GM10248 (cell line): ENCODE measurements at places on chromosomes 5 and 9.
A peak's percentile ranks its signal among the peaks of the same experiment; 100 is the strongest.

DNA sequence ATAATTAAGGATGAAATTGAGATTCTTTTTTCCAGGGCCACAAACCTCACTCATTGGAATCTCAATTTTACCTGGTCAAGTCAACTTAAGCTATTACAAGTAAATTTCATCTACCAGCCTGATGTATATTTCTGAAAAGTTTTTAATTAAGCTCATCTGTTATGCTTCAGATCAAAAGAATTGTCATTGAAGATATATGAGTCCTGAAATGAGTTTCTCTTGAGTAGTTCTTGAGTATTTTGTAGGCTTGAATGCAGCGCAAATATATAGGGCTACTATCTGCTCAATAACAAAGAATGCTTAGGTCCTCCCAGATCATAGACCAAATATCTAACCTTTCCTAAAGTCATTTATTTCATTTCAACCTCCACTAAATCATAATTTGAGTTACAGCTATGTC, 482.2 kb upstream of the ST8SIA4 start:
- no peak for DNase-seq

DNA sequence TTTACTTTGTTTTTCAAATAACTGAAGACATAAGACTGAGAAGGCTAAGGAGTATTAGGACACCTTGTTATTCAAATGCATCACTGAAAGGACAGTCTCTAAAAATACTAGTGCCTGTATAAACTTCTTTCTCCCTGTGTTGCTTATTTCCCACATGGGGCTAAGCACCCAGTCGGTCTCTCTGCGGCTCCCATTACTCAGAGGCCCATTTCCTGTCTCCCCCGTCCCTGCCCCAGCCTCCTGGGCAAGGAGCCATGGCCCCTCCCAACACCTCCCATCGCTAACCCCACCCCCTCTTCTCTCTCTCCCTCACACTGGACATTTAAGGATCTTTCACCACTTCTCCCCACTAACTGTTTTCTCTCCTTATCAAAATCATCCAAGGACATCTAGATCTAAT, 81.9 kb downstream of the EBF1 start:
- DNase-seq: no peak

DNA sequence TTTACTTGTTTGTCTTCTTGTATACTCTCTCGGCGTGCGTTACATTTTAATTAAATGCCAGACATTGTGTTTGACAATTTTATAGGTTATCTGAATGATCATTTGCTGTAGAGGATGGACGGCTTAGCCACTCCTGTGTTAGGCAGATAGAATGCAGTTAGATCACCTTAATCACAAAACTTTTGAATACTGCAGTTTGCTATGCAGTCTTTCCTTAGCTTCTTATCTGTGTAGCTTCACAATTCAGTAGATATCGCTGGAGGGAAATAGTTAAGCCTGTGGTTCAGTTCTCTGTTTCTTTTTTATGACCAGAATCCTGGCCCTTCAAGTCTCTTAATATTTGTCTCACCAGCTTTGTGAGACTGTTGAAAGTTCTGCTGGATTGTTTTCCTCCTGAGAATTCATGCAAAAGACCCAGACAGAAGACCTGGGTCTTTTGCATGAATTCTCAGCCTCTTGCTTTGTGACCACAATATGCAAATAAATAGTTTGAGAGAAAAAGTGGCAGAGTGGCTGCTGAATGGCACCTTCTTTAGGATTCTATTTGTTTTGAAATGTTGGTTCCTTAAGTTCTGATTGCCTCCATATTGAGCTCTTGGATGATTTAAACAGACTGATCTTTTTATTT, 40.2 kb downstream of the RASA1 start:
- DNase-seq: no peak

DNA sequence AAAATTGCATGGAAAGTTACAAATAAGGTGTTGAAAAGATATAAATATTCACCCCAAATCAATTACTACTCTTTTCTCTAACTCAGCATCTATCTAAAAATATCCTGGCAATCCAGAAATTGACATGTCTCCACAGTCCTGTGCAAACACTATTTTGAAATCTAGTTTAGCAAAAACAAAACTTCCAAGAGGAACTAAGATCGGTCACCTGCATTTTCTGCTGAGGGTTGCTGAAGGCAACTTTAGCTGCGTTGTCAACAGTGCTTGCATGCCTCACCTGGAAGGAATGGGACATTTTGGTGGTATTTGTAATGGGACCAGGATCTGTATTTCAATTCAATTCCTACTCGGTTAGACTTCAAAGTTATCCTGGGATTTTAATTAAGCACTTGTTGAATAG, 398.3 kb downstream of the NTRK2 start:
- peak; percentile 27 for DNase-seq

- DNase-seq: peak; percentile 15
Measured at GRCh38 chr5:35518104-35518503, 99.6 kb upstream of the SPEF2 start.

- DNase-seq: no peak
Measured at GRCh38 chr9:100269656-100270055, 83.1 kb downstream of the TEX10 start.

DNA sequence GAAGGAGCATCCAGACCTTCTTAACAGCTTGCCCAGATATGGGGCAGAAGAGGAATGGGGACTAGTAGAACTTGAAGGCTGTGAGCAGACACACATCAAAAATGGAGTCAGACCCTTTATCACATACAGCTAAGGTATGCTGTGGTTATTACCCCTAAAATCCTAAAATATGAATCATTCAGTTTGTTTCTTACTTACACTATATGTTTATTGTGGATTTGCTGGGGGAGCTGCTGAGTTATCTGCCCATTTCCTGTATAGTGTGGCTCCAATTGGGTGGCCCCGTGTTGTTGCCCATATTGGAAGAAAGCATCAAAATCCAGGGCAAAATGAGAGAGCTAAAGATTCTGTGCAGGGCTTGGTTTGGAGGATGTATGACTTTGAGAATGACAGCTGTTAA, 56.9 kb downstream of the AP3S1 start:
- DNase-seq: no peak

GRCh38 chr5:82635561-82636288, 357.6 kb upstream of the RPS23 start:
- DNase-seq: no peak

- no peak for DNase-seq
Measured at GRCh38 chr5:181052672-181053487, 12.8 kb downstream of the BTNL9 start.

- no peak for DNase-seq
Measured at GRCh38 chr5:75640826-75641225, 29.6 kb downstream of the ANKDD1B start.

DNA sequence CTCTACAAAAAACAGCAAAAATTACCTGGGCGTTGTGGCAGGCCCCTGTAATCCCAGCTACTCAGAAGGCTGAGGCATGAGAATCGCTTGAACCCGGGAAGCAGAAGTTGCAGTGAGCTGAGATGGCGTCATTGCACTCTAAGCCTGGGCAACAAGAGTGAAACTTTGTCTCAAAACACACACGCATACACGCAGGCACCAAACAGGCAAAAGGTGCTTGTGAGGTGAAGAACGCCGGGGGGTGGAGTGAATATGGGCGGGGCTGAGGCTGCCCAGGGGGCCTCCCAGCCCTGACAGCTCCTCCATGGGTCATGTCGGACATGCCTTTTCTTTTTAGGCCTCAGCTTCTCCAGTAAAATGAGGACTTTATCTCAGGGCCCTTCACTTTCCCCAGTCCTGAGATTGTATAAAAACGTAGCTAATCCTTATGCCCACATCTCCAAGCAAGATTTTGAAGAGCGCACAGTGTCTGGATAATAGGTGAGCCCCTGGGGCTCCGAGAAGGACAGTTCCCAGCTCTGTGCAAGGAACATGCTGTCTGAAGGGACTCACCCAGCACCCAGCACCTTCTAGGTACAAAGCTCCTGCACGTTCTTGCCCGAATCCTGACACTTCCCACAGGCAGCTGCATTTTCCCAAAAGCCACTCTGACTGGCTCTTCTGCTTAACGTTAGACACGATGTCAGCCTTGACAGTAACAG, 168.3 kb downstream of the COL23A1 start:
- DNase-seq: no peak

- DNase-seq: no peak
Measured at GRCh38 chr5:51202161-51202560, 181.1 kb upstream of the ISL1 start.

GRCh38 chr9:132875159-132875558, 2.9 kb downstream of the AK8 start:
- DNase-seq: no peak

DNA sequence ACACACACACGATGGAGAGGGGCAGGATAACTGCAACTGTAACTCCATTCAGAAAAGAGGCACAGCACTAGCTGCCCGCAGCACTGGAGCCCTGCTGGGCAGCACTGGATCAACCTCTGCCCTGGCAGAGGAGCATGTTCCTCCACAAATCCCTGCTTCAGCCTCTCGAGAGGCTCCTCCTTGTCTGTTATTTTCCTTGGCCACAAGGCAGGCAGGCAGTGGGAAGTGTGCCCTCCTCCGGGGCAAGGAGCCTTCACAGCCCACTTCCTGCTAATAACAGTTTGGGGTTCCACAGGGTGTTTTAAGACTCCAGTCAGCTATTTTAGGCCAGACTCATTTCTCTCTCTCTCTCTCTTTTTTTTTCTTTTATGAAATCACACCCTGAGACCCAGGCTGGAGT, 11.8 kb downstream of the FXN start:
- DNase-seq: no peak

- DNase-seq: no peak
Measured at GRCh38 chr9:135286961-135287360, 192.6 kb upstream of the PPP1R26 start.
